ENCODE measurements at places on chromosomes 7 and 10. TPM values are rescaled to one million over a fixed set of nuclear protein-coding genes. Genes with fewer than 3 reads are reported as not detected.

The AMPH gene
- total RNA-seq: 6.7 TPM

The VPS37D gene
- total RNA-seq: 2.4 TPM

The LIPK gene
- total RNA-seq: not detected

The IQUB gene
- 0.78 TPM for total RNA-seq

The AOC1 gene
- 0.43 TPM for total RNA-seq

The RPEL1 gene
- not detected for total RNA-seq

The MGMT gene
- 11.4 TPM for total RNA-seq

The AOAH gene
- total RNA-seq: 1.6 TPM

DNA sequence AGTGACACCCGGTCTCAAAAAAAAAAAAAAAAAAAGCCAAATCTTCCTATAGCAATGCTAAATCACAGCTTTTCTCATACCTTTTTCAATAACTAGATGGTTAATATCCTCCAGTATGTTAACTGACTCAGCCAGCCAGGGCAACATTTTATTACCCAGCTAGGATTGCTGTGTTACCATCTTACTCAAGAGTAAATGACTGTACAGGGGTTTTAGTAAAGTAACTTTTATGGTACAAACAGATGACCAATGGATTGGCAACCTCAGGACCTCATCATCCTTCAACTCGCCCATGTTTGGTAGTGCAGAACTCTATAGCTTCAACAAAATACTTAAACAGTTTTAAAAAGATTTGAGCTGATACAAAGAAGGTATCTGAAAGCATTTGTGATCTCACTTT lies 59.5 kb downstream of the HBP1 start:
- DNase-seq: no peak

GRCh38 chr10:32878646-32879045 lies 79.4 kb downstream of the ITGB1 start:
- DNase-seq: no peak

- no peak for DNase-seq
Measured at GRCh38 chr10:75544386-75544785, 113.0 kb downstream of the LRMDA start.

DNA sequence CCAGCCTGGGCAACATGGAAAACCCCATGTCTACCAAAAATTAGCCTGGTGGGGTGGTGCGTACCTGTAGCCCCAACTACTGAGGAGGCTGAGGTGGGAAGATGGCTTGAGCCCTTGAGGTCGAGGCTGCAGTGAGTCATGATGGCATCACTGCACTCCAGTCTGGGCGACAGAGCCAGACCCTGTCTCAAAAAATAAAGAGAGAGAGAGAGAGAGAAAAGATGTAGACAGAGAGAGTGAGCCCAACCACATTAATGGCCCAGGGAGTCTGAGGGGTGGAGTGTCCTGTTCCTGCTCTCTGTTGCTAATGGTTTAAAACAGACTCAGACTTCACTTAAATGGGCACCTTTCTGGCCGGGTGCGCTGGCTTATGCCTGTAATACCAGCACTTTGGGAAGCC lies 455.7 kb upstream of the GALNT17 start:
- no peak for DNase-seq

GRCh38 chr10:128180843-128181242 lies 54.6 kb upstream of the MKI67 start:
- no peak for DNase-seq

DNA sequence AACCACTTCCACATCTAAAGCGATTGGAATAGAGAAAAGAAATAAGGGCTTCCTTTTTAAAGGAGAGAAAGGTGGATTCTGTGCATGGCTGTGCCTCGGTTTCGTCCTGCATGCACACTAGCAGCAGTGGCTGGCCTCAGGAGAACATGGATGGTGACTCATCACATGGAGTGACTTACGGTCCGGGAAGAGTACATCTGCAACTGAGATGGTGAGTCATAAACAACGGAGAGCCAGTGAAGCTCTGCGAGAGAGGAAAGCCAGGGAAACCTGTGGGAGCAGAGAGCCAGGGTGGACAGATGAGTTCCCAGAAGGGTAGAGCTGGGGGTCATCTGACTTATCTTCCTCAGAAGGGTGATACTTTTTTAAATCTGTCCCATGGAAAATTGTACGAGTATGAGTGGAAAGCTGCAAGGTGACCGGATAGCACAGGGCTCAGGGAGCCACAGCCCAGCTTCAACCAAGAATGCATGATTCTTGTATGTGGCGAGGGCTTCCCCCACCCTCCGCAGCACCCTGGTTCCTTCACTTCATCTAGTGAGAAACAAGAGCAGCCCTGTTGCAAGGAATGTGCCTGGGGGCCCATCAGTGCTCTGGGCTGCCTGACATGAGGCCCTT lies 259.1 kb downstream of the KLF6 start:
- no peak for DNase-seq

GRCh38 chr10:65312876-65313275 lies 1613.0 kb upstream of the LRRTM3 start:
- no peak for DNase-seq

- DNase-seq: no peak
Measured at GRCh38 chr10:77084431-77085144, 553.0 kb downstream of the KCNMA1 start.

DNA sequence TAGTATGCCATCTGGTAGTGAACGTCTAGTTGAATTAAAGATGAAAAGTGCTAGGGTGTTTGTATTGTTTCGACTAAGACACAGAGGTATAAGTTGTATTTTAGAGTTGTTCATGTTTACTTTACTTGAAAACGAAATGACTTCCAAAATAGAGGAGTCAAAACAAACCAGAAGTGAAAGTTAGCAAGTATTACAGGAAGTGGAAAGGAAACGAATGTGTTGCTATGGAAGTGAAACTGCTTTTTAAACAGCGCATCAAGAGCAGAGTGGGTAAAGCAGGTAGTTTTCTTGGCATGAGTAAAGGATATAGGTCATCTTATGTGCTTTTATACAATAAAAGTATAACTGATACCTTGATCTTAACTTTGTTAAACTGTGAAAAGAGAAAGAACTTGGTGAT lies 20.0 kb upstream of the GALNTL5 start:
- DNase-seq: no peak

GRCh38 chr7:117665368-117665767 lies 185.5 kb downstream of the CFTR start:
- DNase-seq: no peak

- DNase-seq: no peak
Measured at GRCh38 chr10:1419796-1420610, 317.3 kb downstream of the ADARB2 start.

DNA sequence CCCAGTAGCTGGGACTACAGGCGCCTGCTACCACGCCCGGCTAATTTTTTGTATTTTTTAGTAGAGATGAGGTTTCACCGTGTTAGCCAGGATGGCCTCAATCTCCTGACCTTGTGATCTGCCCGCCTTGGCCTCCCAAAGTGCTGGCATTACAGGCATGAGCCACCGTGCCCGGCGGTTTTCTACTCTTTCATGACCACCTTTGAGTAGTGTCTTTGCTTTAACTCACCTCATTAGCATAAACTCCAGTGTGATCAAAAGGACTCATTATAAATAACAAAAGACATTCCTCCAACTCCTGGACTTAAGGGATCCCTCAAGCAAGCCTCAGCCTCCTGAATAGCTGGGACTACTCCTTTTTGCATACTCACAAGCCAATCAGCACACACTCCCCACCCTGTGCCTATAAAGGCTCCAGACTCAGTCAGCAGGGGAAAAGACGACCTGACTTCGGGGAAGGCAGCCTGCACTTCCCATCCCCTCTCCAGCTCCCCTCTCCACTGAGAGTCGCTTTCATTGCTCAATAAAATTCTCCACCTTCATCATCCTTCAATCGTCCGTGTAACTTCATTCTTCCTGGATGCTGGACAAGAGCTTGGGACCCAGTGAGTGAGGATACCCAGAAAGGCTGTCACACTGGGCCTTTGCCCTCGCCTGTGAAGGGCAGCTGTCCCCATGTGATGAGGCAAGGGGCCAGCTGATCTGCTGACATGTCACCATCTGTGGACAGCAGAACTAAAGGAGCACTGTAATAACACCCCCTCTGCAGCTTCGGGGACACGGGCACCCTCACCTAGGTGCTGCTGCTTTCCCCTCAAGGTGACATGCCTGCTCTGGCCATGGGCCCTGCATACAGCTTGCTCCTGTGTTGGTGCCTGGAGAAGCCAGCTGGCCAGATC lies 35.0 kb upstream of the EIF4H start:
- no peak for DNase-seq

DNA sequence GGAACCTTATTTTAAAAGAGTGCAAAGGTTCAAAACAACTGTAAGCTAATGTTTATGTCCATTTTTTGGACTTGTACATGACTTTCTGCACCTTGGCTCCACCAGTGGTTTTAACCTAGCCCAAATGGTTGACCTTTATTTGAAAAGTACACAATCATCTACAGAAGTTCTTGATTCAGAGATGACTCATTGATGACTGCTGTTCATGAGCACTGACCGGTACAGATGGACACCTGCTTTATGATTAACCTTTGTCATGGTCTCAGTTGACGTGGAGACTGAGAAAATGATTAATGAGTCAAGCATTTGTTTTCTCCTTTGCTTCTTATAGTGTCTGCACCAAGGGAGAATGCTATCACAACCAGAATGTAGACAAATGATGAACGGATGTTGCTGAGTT lies 55.7 kb upstream of the PTER start:
- no peak for DNase-seq

GRCh38 chr7:96233528-96234154 lies 88.3 kb downstream of the SLC25A13 start:
- DNase-seq: no peak

DNA sequence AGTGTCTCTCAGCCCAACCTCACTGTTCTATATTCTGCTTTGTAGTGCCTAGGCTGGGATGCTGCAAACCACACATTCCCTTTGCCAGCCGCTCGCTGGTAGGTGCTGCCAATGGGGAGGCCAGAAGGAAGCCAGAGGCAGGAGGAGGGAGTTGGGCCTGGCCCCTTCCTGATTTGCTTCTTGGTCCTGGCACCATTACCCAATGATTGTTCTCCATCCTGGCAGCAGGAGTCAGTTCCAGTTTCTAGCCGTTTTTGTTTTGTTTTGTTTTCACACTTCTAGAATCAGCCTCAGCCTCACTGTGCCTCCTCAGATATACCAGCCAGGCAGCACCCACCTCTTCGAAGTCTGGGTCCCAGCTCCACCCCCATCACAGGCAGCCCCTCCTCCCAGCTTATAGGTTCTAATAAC lies 27.4 kb upstream of the LOXL4 start:
- no peak for DNase-seq
